H54 (cell line): ENCODE measurements at places on chromosomes 2 and 18.

DNA sequence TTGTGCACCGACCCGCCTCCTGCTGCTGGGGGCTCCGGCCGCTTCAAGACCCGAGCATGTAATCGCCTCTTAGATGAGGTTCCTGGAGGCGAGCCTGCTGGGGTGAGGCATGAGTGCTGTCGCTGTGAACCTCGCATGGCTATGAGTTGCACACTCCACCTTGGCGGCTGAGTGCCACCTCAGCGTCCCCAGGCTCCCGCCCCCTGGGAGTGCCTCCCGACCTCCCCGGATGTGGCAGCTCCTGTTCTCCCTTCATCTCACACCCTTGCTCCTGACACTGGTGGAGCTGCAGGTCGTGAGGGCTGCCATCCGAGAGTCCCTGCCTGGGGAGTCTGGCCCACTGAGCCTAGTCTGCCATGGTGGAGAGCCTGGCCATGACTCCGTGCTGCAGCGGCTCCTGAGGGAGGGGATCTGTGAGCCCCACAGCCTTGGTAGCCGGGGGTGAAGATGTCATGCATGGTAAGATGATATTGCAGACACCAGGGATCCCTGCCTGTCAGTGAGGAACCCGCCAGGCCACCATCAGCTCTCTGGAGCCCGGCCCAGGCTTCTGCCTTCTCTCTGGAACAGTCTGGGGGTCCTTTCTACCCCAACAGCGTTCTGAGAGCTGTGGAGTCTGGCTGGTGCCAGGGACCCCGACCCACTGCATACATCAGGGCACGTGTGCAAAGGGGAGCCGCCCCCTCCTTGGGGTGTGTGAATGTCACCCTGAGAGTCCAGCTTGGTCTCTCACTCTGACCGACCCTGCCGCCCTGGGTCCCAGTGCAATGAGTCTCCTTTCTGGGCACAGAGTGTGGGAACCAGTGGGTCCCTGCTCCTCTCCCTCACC is 61.6 kb upstream of the HS6ST1 start:
- DNase-seq: no peak

- no peak for DNase-seq
These were observed 36.5 kb downstream of the SPHKAP start for GRCh38 chr2:228144961-228145360.

DNA sequence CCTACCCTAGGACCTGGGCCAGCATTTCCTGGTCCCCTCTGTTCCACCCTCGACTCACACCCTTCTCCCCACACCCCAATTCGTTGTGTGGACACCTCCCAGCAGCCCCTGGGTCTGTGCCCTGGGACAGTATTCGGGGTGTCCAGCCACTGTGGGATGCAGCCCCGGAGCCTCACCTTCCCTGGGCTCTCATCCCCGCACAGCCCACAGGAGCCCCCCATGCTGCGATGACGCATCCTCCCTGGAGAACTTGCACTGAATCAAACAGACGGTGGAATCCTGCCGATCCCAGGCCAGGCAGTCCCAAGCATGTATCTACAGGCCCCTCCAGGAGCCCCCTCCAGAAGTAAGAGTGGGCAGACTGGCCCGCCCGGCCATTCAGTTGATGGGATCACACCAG is 9.7 kb downstream of the ITM2C start:
- no peak for DNase-seq

GRCh38 chr2:181157326-181157725 is 176.9 kb downstream of the UBE2E3 start:
- no peak for DNase-seq

- no peak for DNase-seq
These were observed at the start of gene CHST9 for GRCh38 chr18:27185025-27185763. CHST9 (minus strand) TSS chr18:27185308; CDS start chr18:27142809, 42,499 bp downstream.

- no peak for DNase-seq
These were observed 676.3 kb downstream of the IRS1 start for GRCh38 chr2:226123300-226123699.

- no peak for DNase-seq
These were observed 213.3 kb downstream of the NAPG start for GRCh38 chr18:10739152-10739551.

- DNase-seq: no peak
These were observed 38.4 kb upstream of the CELF4 start for GRCh38 chr18:37604032-37604431.

- DNase-seq: no peak
These were observed 21.8 kb upstream of the NT5DC4 start for GRCh38 chr2:112698834-112699515.

DNA sequence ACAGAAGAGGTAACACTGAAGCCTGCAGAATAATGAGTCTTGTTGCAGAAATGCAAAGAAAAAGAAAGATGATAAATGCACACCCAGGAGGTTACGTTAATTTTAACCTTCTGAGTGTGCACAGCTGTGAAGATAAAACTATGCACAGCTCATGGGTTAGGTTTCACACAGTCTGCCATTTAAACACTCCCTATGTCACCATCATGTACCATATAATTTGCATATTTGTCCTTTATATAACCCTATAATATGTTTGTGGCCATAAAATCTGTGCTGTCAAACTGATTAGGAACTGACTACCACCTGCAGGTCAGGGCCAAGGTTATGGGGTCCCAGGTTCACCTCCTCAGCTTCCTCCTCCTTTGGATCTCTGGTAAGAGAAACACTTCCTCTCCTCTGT is 205.5 kb downstream of the RPIA start:
- no peak for DNase-seq

DNA sequence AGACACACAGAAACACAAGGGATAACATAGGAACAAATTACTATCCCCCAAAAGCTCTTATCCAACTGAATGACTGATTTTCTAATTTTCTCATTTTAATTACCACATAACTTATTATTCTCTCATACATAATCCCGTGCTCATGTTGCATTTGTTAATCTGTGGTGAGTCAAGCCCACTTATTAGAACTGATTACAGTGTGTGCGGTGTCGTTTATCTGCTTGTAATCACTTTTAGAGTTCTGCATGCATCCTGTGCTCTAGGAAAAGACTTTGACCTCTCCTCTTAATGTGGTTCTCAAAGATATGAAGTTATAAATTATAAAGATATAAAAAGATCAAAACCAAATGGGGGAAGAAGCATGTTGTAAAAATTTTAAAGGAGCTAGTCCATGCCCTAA is 29.7 kb downstream of the CNDP1 start:
- no peak for DNase-seq
